ENCODE measurements at places on chromosomes 6 and 20. TPM values are rescaled to one million over a fixed set of nuclear protein-coding genes. Genes with fewer than 3 reads are reported as not detected.
A peak's percentile ranks its signal among the peaks of the same experiment; 100 is the strongest.

Gene PHF20
- 58.4 TPM for total RNA-seq

Gene GNAS-AS1
- total RNA-seq, result 0.65 TPM

Gene BPIFA1
- not detected for total RNA-seq

Gene MLIP
- 0.15 TPM for total RNA-seq

Gene CYP24A1
- total RNA-seq, result 15.5 TPM

Gene XKR7
- 0.17 TPM for total RNA-seq

Gene ANKRD6
- total RNA-seq, result 13.4 TPM

DNA sequence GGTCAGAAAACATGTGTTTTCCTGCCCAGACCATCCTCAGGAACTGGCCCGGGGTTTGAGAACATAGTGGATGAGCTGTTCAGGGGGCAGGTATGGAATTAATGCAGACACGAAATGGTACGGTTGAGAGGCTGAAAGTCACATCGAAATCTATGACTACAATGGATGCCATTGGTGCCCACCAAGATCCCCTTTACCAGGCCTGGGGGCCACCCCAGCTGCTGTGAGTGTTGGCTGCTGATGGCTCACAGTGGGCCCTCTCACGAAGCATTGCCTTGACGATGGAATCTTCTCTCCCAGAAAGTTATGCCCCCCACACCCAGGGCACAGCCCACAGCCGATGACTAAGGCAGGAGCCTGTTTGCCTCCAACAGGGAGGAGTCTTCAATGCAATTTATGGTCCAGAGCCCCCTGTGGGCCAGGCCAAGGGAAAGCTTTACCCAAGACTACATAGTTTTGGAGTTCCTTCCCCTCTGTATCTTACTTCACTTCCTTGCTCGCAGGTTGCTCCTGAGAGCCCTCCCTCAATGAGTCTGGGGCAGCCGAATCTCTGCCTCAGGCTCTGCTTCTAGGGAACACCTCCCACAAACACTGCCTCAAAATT is 92.6 kb downstream of the BFSP1 start:
- DNase-seq, result no peak

DNA sequence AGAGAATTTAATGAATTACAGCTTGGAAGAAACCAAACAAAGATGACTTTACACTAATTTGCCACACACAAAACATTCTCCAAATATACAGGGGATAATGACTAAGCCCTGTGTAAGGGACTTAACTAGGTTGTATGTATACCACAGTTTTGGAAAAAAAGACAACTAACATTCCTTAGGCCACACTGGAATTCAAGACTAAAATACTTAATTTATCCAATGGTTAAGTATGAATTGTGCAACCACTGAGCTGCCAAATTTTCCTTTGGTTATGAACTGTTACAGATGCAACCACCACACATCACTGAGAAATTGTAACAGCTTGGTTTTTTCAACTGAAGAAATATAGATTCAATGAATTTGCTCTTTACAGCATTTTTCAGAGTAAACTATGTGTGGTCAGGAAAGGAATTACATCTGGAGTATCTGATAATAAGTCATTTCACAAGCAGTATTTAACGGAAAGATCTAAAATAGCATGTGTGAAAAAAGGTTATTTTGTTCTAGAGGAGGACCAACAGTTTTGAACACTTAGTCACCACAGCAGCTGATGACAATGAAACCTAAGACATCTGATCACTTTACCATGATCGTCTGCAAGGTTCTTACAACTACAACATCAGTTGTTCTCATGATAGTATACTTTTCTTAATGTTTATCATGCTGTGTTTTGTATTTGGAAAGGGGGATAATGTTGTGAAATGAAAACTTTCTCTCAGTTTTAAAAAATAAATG is 318.8 kb downstream of the BCKDHB start:
- peak; percentile 77 for DNase-seq

GRCh38 chr20:13029687-13030375 is 21.1 kb downstream of the SPTLC3 start:
- DNase-seq, result peak; percentile 98

DNA sequence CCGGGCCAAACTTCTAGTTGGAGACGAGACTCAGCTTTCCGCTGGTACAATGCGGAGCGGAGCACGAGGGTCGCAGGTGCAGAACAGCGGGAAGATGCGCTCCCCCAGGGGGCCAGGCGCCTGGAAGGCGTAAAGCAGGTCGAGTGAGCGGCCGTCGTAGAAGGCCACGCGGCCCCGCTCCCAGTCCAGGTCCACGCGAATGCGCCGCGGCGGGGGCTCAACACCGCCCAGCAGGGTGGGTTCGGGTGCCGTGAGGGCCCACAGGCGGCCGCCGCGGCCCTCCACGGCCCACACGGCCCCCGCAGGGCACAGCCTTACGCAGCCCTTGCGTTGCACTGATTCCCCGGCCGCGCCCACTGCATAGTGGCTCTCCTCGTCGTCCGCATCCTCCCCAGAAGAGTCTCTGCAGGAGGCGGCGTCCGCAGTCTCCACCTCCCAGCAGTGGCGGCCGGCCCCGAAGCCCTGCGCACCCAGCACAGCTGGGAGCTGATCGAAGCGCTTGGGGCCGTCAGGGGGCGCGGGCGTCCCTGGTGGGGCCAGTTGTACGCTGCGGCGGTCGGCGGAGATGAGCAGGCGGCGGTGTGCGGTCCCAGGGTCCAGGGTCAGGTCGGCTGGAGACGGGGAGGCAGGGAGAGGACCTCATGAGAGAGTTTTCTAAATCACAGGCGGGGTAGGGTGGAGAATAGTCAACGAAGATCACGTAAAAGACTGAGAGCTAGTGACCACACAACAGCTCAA is 4.3 kb downstream of the PPP1R11 start:
- DNase-seq, result no peak

GRCh38 chr6:31114541-31114878 is at the start of gene PSORS1C1:
PSORS1C1 (plus strand) TSS chr6:31114800; CDS start chr6:31129633, 14,833 bp downstream.
- peak; percentile 95 for DNase-seq

DNA sequence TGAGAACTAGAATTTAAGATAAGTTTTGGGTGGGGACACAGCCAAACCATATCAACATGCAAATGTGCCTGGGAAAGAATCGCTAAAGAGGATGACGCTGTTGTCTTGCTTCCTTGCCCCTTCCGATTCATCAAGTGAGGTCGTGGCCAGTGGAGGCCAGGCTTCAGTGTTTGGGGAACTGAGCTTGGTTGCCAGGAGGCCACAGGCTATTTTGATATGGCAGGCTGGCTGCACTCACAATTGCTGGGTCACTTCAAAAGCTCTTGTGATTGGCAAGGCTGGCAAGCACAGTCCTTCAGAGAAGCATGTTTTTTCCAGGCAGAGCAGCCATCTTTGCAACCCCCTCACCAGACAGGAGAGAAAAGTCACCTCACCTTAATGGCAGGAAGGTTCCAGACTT is 45.8 kb downstream of the SAMD5 start:
- DNase-seq, result no peak

DNA sequence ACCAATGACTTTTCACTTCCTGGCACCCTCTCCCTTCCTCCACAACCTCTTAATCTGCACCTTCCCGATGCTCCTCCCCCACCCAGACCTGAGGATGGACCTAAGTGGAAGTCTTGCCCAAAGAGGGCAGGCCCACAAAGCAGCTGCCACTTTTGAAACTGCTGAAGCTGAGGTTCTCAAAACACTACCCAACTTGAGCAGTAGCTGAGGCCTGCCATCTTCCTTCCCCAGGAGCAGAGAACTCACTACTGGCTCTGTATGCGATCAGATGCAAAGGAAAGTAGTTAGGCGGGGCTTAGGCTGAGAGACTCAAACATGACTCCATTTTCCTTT is 1.5 kb downstream of the HM13 start:
- no peak for DNase-seq

All from renal cortical epithelial cell (primary cell).